ENCODE measurements at places on chromosomes 6 and 20. TPM values are rescaled to one million over a fixed set of nuclear protein-coding genes. Genes with fewer than 3 reads are reported as not detected.

Gene CFAP61
- total RNA-seq: 0.35 TPM

Gene SMOC2
- not detected for total RNA-seq

Gene SIRPA
- 6.1 TPM for total RNA-seq

GRCh38 chr20:47031821-47032220, 137.2 kb downstream of the EYA2 start:
- DNase-seq: no peak

GRCh38 chr6:91141346-91141745, 554.5 kb upstream of the MAP3K7 start:
- DNase-seq: peak; percentile 13

DNA sequence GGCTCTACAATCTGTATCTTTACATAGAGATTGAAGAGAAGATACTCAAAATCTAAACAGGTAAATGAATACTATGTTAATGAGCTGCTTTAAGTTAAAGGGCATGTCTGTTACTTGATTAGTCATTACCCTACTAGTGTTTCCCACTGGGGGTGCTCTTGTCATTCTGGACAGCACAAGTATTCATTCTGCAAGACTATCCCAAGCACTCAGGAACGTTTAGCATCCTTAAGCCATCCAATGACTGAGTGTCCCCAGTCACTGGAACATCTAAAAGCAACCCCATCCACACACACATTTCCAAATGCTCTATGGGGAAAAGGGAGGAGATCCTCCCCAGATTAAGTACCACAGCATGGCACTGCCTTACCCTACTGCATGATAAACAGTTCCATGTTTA, 25.7 kb downstream of the EZR start:
- peak; percentile 52 for DNase-seq

GRCh38 chr6:106522562-106523250, 106.6 kb downstream of the RTN4IP1 start:
- DNase-seq: no peak

DNA sequence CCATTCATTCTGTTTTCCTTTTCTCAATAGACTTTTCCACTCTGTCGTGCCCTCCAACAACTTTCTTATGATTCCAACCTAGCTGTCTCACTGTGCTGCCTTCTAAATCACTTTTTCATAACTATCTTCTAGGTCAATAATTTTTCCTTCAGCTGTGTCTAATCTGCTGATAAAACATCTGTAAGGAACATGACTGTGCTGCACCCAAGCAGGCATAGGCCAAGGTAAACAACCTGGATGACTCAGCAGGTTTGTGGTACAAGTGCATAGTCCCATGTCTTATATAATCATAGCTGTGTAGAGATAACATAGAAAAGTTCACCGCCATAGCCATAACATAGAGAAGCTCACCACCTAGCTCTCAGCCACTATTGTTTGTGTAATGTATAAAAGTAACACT, 332.3 kb downstream of the PLCB1 start:
- peak; percentile 53 for DNase-seq

Data from HT1080 (cell line).